ENCODE measurements at places on chromosomes 5 and 9.

- no peak for DNase-seq
Measured at GRCh38 chr5:2373631-2374030, 377.8 kb downstream of the IRX2 start.

GRCh38 chr5:64519263-64519662 is 13.4 kb downstream of the RGS7BP start:
- no peak for DNase-seq

- DNase-seq = no peak
Measured at GRCh38 chr9:10700915-10701314, 88.1 kb upstream of the PTPRD start.

DNA sequence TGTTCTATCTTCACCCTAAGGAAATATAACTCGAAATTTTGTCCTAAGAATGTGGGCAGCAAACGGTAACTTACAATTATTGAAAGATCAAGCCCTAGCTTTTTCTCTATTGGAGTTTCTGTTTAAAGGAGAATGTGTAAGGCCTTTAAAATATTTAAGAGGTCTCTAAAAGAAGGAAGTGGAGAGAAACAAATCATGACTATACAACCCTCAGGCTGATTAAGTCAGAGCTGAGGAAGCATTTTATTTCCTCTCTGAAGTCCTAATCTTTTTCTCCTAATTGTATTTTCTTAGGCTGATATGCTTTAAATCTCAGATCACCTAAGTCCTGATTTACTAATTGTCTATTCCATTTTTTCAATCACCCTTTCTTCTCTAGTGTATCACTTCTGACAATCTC is 1708.8 kb upstream of the C9orf72 start:
- DNase-seq = no peak

DNA sequence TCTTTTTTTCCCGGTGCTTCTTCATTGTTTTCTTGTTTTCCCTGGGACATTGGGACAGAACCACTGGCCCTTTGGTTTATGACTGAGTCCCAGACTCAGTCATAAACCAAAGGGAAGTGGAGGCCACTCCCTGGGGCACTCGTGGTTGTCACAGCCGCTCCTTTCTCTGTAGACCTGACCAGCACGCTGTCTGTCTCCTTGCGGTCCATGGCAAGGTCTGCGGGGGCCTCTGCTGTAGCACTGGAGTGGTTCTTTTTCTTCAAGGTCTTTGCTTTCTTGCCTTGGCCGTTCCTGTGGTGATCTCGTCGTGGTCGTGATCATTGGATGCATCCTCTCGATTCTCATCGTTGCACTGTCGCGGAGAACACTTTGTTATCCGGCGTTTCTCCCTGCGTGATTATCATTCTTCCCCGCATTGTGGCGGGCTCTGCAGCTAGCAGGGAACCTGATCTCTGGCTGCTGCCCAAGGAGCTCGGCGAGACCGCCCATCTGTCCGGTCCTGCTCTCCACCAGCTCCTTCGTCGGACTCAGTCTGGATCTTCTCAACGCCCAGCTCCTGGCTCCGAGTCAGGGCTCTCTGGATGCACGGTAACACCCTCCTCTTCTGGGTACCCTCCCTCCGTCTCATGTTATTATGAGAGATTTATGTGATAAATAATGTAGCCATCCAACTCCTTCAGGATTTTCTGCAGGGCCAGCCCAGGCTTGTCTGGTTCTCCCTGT is 43.5 kb upstream of the MPDZ start:
- peak; percentile 7 for DNase-seq
